Activated CD8-positive, alpha-beta T cell treated with anti-CD3 and anti-CD28 coated beads, Interleukin-2, amount 10 ng/mL, durations not matched to agents 7 days and 5 days (primary cell): ENCODE measurements at places on chromosomes 5 and 9. TPM values are rescaled to one million over a fixed set of nuclear protein-coding genes. Genes with fewer than 3 reads are reported as not detected.

DNA sequence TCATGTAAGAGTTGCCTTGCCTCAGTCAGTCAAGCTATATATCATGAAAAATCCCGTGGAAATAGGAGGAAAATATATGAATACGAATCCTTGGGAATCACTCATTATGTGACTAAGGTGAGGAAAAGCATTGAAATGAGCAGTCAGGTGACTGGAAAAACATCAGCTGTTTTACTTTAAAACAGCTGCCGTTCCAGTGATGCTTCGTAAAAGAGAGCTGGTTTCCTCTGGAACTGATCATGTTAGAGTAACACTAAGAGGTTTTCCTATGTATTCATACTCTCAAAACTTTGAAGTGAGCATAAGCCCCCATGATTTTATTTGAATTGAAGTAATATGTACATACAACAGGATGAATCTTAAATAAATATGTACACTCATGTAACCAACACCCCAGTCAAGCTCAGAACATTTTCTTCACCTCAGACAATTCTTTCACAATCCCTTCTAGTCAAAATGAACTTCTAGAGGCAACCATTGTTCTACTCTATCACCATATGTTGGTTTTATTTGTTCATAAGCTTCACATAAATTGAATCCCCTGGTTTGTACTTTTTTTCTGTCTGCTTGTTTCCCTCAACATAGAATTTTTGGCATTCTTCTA, 107.7 kb downstream of the SLC25A46 start:
- DNase-seq, result no peak

Gene DIPK1B
- 0.16 TPM for total RNA-seq

GRCh38 chr5:142059304-142059940, 46.6 kb upstream of the GNPDA1 start:
- no peak for DNase-seq

DNA sequence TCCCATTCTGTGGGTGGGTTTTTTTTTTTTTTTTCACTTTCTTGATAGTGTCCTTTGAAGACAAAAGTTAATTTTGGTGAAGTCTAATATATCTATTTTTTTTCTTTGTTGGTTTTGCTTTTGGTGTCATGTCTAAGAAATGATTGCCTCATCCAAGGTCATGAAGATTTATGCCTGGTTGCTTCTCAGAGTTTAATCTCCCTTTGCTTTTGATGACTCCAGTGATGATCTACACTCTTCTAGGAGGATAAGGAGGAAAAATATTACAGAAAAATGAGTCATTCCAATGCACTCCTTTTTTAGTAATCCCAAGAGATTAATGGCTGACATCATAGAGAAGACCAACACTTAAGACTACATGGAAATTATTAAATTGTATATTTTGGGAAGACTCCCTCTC, 79.7 kb upstream of the ICE1 start:
- DNase-seq, result no peak

Gene POLK
- total RNA-seq, result 29.8 TPM

- DNase-seq, result no peak
Observed at GRCh38 chr9:109806506-109807115, 26.6 kb downstream of the PALM2AKAP2 start.

Gene ESM1
- total RNA-seq, result not detected

Gene DDX4
- 0.61 TPM for total RNA-seq

Gene SOWAHA
- not detected for total RNA-seq

Gene NAA35
- 25.8 TPM for total RNA-seq

Gene TMED7
- total RNA-seq, result 48.9 TPM

DNA sequence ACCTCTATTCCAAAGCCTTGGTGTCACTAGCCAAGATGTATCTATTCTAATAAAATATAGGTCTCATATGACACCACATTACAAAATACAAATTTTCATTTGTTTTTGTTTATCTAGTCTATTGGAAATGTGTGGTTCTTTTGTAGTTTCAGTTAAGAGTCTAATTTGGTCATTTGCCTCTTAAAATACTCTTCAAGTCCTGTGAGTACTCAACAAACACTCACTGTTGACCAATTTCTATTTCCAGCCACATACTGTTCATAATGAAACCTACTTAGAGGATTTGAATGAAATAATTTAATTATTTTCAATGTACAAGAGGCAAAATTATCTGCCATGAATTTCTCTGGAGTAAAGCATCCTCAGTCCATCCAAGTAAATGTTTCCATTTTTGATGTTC, 40.6 kb downstream of the SLC1A3 start:
- no peak for DNase-seq

Gene PSMD5
- 50.7 TPM for total RNA-seq

GRCh38 chr9:136563646-136564325, 17.9 kb upstream of the NOTCH1 start:
- no peak for DNase-seq

- DNase-seq, result no peak
Observed at GRCh38 chr9:76732341-76732958, 31.8 kb upstream of the PCA3 start.

DNA sequence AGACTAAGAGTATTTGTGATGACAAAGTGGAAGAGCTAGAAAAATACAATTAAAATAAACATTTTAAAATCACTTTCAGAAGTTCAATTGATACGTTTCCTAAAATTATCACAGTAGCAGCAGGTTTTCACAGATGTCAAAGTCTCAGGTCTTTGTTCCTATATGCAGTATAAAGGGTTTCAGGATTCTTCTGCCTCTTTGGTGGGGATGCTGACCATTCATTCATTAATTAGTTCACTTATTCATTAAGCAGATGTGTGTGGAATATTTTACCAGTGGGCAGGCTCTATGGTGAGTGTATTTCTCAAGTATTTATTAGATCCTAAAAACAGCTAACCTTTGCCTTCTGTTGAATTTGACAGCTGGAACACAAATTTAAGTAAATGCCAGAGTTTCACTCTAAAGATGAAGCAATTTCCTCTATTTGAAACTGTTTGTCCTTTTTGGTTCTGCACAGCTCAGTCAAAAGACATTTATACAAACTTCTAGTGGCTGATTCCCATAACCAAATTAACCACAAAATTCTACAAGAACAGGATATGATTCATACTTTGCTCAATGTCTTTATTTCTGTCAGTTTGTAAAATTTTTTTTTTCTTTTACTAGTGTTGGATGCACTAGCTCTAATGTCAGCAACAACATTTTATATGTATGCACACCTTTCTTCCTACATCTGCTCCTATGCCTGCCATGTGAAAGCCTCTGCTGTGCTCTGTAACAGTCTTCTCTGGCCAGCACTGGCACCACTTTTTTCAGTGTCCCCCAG, 75.9 kb upstream of the PRR16 start:
- no peak for DNase-seq

- peak; percentile 62 for DNase-seq
Observed at GRCh38 chr9:32378496-32378895, 5.9 kb upstream of the ACO1 start.

Gene ANKRD20A1
- 2.0 TPM for total RNA-seq
